NCI-H510A treated with DMSO at 0.1 percent for 48 hours (cell line): ENCODE measurements at places on chromosomes 5 and 9.

DNA sequence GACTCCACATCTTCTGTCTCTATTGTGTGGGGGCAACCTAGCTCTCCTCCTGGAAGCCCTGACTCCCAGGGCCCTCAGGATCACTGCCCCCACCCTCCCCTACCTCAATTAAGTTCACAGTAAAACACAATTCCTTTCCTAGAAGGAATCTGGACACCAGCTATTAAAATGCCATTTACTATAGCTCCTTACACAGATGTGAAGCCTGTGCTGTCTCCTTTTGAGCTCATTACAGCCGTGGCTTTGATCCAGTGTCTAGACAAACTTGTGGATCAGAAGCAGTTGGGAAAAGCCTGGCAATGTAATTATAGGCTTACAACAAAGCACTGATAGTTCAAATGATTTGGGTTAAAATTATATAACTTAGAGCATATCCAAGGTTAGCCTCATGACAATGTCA lies 107.0 kb upstream of the SMIM23 start:
- no peak for DNase-seq

- no peak for DNase-seq
These were observed 77.0 kb upstream of the SEMA6A start for GRCh38 chr5:116651653-116652052.

DNA sequence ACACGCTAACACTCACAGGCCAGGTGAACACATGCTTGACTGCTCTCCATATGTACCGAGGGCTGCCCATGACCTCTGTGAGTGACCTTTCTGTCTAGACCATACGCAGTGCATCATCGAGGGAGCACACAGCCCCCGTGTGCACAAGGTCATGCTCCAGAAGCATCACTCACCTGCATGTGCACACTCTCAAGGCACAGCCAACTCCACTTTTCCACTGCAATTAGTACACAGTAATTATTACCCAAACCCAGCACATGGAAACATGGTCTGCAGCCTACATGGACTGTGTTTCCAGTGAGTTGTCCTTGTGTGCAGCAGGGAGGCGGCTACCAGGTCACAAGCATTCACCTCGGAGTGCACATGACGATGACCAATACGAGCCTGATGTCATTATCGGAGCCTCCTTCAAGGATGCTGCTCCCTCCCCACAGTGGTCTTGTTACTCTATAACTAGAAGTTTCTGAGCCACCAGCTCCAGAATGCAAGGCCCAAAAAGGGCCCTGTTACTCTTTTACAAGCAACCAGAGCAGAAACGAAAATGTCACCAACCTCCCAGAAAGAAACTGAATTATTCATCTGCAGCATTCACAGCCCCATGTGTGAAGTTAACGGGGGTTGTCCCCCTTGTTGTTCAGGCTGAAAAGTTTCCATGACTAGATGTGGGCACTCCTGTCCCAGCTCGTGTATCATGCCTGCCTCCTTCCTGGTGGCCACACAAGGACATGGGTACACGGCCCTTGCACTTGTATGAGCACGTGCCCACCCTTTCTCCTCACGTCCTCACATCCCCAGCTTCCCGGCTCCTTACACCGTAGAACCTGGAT lies 31.2 kb downstream of the SEMA4D start:
- DNase-seq, result no peak

- peak; percentile 53 for DNase-seq
These were observed 83.8 kb upstream of the GNA14 start for GRCh38 chr9:77731930-77732329.
